ENCODE measurements at places on chromosomes 2 and 18.

DNA sequence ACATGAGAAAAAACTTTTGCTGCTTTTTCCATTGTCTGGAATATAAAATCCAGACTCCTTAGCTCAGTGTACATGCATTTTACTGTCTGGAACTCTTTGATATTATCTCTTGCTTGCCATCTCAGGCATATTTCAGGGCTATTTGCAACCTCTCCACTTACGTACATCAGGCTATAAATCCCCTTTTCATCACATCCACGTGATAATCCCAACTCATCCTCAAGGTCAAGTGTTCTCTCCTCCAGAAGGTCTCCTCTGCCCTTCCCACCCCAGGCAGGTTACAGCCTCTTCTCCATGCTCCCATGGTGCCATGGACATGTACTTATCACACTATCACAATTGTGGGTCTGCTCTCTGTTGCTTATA lies 202.5 kb upstream of the RBMS1 start:
- no peak for DNase-seq

DNA sequence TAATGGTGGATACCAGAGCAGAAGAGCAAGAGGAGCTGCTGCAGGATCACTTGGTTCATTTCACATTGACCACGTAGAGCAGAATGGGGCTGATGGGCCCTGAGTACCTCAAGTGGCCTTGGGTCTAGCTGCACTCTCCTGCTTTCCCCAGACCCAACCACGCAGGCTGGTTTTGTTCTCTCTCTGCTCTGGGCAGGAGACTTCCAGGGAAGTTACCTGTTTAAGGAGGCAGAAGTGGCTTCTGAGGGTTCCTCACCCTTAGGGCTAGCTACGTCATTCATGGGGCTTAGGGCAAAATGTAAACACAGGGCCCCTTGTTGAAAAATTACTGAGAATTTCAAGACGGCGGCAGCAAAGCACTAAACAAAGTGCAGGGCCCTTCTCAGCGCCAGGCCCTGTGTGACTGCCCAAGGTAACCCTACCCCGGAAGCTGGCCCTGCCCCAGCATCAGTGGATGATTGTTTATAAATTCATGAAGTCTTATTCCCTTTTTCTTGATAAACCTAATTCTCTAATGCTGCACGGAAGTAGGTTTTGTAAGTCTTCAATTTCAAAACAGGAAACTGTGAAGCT lies 75.9 kb downstream of the TMEM182 start:
- no peak for DNase-seq

- peak; percentile 57 for DNase-seq
Observed at GRCh38 chr2:15159751-15160177, 401.4 kb downstream of the NBAS start.

DNA sequence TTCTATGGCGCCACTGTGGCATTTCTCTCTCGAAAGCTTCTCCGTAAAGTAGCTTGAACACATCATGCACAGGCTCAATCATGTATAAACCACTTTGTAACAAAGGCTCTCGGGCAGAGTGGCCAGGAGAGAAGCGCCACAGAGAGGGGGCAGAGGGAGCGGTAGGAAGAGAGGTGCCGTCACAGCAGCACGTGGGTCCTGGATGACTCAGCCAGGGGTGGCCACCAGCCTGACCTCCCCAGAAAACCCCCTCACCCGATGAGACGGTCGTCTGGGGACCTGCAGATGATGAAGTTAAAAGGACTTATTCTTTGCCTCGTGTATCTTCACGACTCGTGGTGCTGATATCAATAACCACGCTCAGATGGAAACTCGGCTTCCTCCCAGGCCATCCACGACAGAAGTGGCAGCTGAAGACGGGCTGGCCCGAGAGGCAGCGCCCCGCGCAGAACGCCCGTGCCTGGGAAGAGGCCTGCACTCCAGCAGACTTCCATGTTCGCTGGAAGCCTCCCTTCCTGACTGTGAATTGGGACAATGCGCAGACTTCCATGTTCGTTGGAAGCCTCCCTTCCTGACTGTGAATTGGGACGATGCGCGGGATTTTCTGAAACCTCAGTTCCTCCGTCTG lies 46.4 kb upstream of the MTCL1 start:
- no peak for DNase-seq

GRCh38 chr2:191128172-191128910 lies 22.5 kb downstream of the STAT4 start:
- no peak for DNase-seq

DNA sequence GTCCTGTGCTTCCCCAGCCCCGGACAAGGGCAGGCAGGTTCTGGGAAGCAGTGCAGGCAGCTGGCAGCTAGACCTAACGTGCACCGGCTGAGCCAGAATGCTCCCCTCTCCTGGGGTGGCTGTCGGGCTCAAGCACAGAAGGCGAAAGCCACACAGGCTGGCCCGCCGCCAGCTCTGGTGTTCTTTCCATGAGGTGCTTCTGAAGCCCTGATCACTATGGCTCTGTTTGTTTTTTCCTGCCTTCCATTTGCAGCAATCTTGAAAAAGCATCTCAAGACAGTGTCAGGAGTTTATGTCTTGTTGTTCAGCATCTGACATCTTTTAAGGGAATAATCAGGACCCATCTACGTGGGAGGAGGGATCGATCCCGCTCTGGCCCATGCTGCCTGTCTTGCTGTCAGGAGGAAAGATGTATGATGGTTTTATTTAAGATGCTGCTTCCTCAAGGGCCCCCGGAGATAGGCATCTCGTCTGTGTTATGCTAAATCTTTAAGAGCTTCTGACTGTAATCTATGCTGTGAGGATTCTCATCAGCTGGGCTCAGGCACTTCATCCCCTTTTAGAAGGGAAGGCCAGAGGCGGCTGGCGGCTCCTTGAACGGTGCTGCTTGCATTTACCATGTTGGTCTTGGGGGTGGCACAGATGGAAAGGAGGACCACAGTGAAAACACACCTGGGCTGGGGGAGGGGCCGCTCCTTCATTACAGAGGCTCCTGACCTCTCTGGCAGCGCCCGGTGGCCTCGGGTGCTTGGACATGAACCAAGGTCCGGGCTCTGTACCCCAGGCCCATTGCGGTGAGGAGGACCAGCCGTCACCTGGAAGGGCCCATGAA lies 118.5 kb upstream of the HDAC4 start:
- no peak for DNase-seq

- DNase-seq: no peak
Observed at GRCh38 chr2:38586931-38587330, 15.8 kb downstream of the HNRNPLL start.

GRCh38 chr2:187434342-187434785 lies 13.7 kb downstream of the CALCRL start:
- DNase-seq: no peak

DNA sequence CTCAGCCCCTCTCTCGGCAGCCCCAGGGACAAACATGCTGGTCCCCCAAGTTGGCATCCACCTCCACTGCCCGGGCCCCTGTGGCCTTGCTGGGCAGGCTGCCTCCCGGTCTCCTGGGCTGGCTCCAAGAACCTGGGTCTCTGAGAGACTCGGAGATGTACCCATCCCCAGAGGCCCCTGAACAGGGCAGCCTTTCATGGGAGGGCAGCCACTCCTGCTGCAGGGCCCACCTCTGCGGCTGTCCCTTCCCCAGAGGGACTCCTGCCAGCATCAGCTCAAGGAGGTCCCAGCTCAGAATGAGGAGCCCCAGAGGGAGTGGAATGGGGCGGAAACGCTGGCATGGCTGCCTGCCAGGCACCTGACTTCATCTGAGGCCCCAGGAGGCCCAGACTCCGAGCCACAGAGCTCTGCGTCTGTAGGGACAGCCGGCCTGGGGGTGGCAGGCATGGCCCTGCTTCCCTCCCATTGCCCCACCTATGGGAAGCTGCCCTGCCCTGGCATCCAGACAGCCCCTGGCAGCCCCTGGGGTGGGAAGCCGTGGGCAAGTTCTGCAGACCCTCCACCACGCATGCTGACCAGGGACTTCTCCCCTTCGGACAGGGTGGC lies 857 bp upstream of the CROCC2 start:
- DNase-seq: no peak

GRCh38 chr2:111671426-111672150 lies 212.4 kb downstream of the ANAPC1 start:
- peak; percentile 50 for DNase-seq

- no peak for DNase-seq
Observed at GRCh38 chr2:212385241-212385640, 153.4 kb downstream of the ERBB4 start.

- DNase-seq: no peak
Observed at GRCh38 chr2:133841900-133842299, 273.6 kb upstream of the NCKAP5 start.

GRCh38 chr2:1625281-1626001 lies 118.9 kb downstream of the PXDN start:
- DNase-seq: no peak

- DNase-seq: no peak
Observed at GRCh38 chr2:1569879-1570450, 156.7 kb downstream of the TPO start.

DNA sequence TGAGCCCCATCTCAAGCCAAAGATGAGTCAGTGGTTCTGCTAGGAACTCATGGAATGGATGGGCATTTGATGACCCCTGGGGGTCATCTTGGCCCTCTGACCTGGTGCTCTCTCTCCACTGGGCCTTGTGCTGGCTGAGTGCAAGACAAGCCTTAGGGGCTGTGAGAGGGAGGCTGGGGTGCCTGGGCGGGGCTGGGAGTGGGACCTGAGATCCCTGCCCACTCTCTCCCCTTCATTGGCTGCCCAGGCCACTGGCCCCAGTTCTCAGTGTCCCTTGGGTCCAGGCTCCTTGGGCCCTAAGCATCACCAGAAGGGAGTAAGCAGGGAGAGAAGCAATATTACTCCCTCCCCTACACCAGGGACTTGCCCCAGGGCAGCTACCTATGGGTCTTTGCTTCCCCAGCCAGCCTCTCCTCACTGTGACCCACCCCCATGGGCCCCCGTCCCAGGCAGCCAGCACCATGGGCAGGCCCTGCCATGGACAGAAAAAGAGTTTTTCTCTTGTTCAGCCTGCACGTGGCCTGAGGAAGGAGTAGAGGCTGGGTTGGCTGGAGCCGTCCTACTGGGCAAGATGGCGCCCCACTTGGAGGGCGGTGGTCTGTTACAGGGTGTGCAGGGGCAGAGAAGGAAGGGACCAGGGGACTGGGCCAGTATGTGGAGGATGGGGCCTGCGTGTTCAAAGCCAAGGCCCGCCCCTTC lies 33.6 kb downstream of the ATOH8 start:
- DNase-seq: no peak

DNA sequence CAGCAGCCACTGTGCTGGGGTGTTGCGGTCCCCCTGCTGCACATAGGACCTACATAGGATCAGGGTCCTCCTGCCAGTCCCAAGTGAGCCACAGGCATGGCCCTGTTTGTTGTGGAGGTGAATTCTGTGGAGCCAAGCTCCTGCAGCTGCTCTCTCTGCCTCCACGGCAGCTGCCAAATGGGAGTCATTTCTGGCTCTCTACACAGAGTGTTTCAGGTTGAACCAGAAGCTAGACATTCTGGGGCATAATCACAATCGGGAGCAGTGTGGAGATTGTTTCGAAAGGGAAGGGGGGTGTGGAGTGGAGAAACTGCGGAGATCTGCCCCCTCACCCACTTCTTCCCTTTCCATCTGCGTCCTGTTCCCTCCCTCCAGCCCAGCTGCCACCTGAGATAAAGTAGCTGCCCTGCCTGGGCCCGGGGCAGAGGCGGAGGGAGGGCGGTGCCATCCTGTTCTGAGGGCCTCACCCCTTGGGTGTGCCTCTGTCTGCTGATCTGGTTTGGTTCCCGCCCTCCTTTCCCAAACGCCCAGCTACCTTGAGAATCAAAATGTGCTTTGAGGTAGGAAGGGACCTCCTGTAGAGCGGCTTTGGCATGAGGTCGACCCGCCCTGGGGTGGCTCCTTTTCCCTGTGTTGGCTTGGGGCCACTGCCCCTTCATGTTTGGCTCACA lies 139.4 kb downstream of the WDSUB1 start:
- no peak for DNase-seq
